ENCODE measurements at places on chromosomes 6 and 20.

DNA sequence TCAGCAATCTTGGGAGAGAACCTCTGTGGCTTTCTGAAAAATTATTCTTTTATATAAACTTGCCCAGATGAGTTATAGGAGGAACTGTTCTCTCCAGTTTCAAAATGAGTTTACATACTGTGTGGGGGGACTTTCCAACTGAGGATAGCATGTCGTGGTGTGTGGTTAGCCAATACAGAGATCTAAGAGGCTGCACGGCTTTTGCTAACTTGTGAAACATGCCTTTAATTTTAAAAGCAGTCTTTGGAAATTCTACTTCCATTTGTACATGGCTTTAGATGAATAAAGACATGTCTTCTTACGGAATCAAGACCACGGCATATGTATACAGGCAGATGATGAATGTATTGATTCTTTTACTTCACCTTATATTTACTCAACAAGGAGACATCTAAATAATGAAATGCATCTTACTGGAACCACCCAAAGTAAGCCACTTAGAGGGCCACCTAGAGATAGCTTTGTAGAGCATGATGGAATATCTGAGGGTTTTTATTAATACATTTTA, 39.8 kb downstream of the HIVEP1 start:
- peak; percentile 80 for DNase-seq

DNA sequence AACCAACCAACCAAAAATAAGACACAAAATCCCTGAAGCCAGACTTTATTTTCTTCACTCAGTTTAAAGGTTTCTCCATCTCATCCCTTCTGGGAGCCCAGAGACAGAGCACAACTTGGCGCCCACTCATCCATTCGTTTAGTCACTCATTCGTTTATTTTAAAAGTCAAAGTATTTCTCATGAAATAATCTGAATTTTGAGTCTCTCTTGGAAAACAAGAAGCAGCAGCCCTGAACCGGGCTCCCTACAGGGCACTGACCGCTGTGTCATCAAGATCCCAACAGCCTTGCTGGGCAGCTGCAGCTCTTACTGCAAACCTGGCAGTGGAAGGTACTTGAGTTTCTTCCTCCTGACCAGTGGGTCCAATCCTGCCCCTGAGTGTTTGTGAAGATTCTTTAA, 171.6 kb downstream of the THBS2 start:
- DNase-seq = no peak

DNA sequence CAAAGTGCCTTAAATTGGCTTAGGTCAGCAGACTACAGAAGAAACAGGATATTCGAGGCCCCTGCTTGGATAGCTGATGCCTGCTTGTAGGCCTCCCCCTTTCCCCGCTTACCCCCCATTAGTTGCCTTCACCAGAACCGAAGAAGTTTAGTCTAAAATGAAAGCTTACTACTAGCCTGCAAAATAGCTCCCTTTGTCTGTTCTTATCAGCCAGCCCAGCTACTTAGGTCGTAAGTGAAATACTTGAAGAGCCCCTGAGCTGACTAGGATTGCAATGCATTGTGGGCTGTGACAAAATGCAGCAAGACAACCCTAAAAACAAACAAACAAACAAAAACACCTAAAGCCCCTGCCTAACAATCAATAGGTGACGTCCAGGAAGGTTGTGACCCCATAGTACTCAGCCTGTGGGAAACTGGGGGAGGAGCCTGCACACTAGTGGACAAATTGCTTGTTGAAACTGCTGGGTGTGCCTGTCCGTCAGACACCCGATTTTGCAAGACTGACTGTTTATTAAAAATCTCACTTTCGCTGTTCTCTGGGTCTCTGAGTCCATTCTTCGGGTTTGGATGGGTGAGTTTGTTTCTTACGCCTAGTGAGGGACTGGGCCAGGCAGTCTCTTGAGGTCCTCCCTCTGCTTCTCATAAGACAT, 105.0 kb upstream of the DUSP22 start:
- no peak for DNase-seq

DNA sequence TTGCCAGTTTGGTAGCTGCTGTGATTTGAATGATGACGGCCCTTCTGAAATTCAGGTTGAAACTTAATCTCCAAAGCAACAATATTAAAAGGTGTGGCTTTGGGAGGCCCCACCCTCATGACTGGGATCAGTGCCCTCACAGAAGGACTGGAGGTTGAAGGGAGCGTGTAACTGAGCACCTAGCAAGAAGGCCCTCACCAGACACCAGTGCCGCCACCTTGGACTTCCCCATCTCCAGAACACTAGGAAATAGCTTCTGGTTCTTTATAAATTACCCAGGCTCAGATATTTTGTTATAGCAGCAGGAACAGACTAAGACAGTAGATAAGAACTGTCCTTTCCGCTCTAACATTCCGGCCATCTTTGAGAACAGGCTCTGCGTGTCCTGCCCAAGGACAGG, 243.1 kb downstream of the DLL1 start:
- no peak for DNase-seq

- peak; percentile 12 for DNase-seq
These were observed 180.3 kb downstream of the ANKRD60 start for GRCh38 chr20:58048096-58048702.

GRCh38 chr6:110329348-110329713, 28.8 kb downstream of the METTL24 start:
- no peak for DNase-seq

- no peak for DNase-seq
These were observed 174.4 kb upstream of the KCNK16 start for GRCh38 chr6:39496915-39497314.

GRCh38 chr6:156846845-156847599, 69.8 kb downstream of the ARID1B start:
- no peak for DNase-seq

- peak; percentile 17 for DNase-seq
These were observed 71.9 kb upstream of the CNR1 start for GRCh38 chr6:88238065-88238464.

- DNase-seq = no peak
These were observed 20.9 kb downstream of the SCAF8 start for GRCh38 chr6:154754152-154754551.

- no peak for DNase-seq
These were observed 318.5 kb downstream of the C6orf118 start for GRCh38 chr6:164990901-164991300.

- DNase-seq = no peak
These were observed 36.8 kb upstream of the ME1 start for GRCh38 chr6:83467620-83468036.

- DNase-seq = no peak
These were observed 48.1 kb upstream of the TNFRSF21 start for GRCh38 chr6:47357827-47358226.

DNA sequence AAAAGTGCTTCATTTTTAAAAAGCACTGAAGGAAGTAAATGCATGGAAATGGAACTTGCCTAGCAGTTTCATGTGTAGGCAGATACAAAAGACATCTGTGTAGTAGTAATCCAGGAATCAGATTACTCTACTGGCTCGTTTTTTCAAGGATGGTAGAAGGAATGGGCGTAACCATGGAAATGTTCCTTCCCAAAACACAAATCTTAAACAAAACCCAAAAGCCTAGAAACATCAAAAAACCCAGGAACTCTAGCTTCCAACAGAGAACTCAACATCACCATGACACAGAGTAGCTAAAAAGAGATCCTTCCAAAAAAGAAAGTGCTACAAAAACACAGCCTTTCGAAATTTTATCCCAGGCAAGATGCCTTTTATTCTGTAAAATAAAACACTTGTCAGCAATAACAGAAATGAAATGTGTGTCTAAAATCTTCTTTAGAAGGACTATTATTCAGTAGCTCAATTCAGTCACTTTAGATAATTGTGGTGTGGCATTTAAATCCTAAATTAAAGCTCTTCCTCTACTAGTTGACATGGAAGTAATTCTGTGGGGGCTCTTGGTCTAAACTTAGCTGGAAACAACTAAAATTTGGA, 81.7 kb downstream of the FAM217A start:
- no peak for DNase-seq

- DNase-seq = no peak
These were observed 36.0 kb downstream of the REV3L start for GRCh38 chr6:111447051-111447450.

- DNase-seq = no peak
These were observed 199.4 kb downstream of the SYNDIG1 start for GRCh38 chr20:24668791-24669190.

- no peak for DNase-seq
These were observed 48.6 kb downstream of the TMEM170B start for GRCh38 chr6:11586117-11586516.

DNA sequence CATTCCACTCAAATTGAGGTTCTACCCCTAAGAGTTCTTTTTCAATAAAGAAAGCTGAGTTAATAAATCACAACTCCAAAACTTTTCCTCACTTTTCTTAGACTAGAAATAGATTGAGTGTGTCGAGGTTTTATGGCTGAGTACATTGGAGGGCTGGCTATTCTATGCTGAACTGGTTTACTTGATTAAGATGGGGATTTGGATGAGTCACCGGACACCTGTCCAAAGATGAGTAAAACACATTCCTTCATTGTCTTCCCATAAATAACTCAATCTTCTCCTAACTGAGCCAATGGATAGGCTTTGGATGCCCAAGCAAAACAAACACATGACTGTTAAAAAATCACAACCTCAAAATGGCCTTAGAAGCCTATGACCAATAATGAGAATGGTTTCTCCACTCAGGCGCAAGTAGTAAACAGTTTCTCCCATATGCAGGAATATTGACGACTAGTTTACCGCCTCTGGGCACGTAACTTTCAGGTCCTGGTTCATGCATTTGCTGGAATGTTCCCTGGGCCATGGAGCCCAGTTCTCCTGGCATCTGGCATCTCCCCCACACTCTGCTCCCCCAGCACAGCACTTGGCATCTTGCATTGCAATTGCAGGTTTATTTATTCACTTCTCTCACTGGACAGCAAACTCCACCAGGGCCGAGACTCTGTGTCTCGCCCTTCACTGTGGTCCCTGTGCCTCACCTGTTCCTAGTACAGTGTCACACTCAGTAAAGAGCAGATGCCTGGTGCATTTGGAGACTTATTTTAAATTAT, 43.9 kb downstream of the BCAS1 start:
- no peak for DNase-seq

DNA sequence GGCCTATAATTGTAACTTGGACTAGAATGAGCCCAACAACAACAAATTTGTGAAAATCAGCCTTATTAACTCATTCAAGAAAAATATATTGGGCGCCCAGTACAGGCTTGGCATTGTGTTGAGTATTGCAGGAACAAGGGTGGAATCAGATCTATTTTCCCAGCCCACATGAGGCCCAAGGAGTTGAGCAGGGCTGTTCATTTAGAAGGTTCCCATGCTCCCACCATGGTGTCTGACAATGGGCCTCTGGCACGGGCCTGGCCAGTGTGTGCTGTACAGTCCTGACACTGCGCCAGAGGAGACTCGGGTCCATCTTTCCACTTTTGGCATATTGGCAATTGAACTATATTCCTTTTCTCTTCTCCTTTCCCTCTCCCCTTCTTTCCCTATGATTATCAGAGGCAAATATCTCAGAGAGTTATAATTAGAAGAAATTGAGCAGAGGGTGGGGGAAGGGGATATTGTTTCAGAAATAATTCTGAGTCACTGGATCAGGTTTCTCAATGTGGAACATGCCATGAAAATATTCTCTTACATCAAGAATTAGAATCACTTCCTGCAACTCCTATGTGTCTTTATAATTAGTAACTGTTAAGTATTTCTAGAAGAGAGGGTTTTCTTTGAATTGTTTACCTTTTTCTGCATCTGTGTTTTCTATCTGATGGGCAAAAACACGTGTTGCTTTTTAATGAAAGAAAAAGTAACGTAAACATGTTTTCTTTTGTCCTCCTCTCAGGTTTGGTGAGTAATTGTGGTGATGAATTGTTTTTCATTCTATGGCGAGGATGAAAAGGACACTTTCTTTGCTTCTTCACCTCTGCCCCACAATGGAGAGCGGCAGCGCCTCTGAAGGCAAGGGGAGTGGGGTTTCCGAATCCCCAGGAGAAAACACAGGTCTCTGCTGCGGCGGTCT, 209.4 kb downstream of the FOXA2 start:
- no peak for DNase-seq

- no peak for DNase-seq
These were observed 82.6 kb downstream of the THBS2 start for GRCh38 chr6:169171016-169171415.

DNA sequence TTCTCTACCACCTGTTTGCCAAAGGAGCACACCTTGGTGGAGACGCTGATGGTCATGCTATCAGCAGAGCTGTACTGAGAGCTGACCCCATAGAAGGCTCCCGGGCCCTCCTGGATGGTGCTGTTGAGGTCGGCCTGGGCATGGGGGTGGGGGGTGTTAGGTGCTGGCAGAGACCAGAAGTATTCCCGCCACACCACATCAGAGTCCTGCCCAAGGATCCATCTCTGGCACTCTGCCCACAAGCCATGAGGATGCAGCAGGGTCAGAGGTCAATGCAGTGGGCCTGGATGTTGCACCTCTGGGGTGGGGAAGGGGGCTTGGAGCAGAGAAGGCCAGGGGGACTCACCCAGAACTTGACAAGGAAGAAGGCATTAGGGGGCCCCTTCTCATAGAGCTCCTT, 7.4 kb downstream of the RPL10A start:
- no peak for DNase-seq

DNA sequence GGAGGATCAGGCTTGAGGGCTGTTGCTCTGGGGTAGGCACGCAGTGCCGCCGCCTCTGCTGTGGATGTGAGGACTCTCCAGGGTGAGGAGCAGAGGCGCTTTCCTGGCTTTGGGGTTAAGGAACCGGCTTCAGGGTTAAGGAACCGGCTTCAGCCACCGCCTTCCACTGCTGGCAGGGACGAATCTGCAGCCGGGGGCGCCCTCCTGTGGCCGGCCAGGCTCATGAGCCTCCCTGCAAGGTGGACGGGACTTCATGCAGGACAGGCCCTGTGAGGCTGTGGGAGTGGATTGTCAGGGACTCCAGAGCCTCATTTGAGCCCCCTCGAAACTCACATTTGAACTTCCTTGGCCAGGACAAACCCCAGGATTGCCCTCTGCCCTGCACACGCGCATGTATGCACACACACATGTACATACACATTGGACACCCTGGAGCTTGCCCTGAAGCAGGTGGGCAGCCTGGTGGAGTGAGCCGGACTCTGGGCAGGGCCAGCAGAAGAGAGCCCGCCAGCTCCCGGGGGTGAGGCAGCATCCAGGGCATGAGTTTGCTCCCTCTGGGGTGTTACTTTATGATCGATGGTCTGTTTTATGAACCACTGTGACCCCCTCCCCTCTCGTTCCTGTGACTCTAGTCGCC, 146.9 kb downstream of the PHACTR3 start:
- peak; percentile 74 for DNase-seq

DNA sequence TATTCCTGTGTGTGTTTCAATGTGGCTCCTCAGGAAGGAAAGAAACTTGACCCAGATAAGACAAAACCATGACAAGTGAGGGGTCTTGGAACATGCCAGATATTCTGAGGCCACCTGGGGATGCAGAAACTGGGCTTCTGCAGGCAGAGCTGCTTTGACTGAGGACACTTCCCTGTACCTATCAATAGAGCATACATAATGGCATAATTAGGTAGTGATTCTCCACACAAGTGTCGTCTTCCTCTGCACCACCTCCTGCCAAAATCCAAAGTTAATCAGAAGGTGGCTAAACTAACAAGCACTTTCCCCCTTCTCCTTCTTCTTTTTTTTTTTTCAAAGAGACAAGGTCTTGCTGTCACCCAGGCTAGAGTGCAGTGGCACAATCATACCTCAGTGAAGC, 97.1 kb downstream of the KIF13A start:
- no peak for DNase-seq

GRCh38 chr6:21823371-21823770, 229.8 kb downstream of the SOX4 start:
- no peak for DNase-seq

GRCh38 chr6:43936476-43936875, 166.5 kb downstream of the VEGFA start:
- DNase-seq = no peak

Measured in activated CD4-positive, alpha-beta T cell treated with anti-CD3 and anti-CD28 coated beads for 36 hours (primary cell).